ENCODE measurements at places on chromosomes 3 and 15.

- DNase-seq: no peak
Observed at GRCh38 chr3:151775314-151776258, 38.3 kb upstream of the AADAC start.

GRCh38 chr15:49888323-49888693, 230.7 kb downstream of the ATP8B4 start:
- no peak for DNase-seq

GRCh38 chr15:51335087-51335486, 3.3 kb downstream of the CYP19A1 start:
- no peak for DNase-seq

DNA sequence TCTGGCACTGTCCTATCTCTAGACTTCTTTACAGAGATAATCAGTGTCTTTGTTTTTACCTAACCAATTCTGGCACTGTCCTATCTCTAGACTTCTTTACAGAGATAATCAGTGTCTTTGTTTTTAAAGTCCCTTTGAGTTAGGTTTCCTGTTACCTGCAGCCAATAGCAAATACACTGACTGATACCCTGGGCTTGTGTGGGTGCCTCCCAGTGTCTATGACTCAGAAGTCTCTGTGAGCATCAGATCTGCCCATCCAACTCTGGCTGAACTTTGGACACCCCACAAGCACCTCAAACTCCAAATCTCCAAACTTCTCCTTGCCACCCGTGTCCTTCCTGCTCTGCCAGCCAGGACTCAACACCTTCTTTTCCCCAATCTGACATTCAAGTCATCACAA, 30.4 kb downstream of the SLC41A3 start:
- no peak for DNase-seq
